ENCODE measurements at places on chromosomes 7 and 10.

DNA sequence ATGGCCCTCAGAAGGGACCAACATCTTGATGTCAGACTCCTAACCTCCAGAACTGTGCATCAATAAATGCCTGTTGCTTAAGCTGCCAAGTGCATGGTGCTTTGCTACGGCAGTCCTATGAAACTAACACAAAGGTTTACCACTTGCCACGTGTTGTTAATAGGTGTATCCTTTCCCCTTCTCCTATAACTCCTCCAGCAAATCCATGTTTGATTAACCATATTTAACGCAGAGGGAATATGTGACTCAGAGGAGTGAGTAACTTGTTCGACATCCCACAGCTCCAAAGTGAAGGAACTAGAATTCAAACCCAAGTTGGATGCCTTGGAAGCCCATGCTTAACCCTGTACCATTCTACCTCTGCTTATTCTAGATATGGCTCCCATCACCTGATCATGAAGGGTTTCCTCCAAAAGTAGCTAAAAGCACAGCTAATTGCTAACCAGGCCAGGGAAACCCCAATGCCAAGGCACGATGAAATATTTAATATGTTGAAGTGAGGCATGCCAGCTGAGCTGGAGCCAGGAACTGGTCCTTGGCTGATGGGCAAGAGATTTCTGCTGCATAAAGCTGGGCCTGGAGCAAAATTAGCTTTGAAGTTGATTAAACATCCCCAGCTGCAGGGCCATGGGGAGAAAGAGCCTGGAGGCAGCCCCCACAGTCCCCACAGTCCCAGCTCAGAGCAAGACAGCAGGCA lies 131.9 kb downstream of the C10orf90 start:
- no peak for DNase-seq

DNA sequence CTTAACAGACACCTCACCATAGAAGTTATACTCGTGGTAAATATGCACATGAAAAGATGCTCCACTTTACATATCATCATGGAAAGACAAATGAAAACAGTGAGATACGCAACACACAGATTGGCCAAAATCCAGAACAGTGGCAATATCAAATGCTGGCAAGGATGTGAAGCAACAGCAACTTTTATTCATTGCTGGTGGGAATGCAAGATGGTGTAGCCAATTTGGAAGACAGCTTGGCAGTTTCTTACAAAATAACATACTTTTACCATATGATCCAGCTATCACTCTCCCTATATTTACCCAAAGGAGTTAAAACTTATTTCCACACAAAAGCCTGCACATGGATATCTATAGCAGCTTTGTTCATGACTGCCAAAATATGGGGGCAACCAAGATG lies 46.4 kb downstream of the SGCE start:
- DNase-seq = no peak

DNA sequence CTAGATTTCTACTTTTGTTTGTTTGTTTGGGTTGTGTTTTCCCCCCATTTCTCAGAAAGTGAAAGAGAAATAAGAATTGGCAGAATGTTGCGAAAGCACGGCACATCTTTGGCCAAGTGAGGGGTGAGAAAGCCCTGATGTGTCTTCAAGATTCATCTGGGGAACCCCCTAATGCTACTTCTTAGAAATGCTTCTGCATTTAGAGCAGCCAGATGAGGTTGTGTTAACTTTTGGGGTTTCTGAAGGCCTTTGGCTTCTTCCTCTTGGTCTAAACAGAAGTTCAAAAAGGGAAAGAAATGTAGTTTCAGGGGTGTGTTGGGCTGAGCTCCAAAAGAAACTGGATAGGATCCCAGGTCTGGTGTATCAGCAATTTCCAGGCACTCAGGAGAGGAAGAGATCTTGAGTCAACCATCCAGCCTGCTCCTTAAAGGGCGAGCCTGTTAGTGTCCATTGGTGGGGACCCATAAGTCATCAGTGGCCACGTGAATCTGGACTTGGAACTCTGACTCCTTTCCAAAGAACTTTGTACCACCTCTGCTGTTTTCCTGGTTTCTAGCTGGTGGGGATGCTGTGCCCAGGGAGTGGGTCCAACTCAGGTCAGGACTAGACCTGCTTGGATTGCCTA lies 6.5 kb downstream of the DUSP5 start:
- no peak for DNase-seq

DNA sequence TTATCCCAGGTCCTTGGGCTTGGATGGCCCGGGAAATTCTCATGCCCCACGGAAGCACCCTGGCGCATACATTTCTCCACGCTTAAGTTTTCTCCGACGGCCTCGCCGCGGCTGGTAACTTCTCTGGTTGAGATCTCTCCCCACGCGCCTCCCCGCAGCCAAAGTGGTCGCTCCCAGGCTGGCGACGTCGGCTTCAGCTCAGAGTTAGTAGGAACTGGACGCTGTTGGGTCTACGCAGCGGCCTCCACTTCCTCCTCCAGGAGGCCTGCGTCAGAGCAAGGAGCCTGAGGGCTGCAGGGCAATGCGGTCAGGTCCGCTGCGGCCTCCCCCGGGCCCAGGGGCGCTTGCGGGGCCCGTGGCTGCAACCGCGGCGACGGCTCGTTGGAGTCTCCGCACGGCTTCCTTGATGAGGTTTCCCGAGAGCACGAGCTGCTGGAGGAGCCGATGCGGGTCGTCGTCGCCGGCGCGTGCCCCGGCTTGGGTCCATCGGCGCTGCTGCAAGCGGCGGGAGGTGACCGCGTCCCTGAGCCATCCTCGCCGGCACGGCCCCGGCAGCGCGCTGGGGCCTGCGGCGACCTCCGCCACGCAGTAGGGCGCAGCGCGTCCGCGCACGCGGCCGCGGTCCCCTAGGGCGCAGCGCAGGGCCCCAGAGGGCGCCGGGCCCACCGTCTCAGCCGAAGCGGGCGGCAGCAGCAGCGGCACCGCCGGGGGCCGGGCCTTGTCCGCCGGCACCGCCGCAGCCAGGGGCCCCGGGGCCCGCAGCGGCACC lies 744 bp downstream of the FRAT2 start:
- peak; percentile 87 for DNase-seq

DNA sequence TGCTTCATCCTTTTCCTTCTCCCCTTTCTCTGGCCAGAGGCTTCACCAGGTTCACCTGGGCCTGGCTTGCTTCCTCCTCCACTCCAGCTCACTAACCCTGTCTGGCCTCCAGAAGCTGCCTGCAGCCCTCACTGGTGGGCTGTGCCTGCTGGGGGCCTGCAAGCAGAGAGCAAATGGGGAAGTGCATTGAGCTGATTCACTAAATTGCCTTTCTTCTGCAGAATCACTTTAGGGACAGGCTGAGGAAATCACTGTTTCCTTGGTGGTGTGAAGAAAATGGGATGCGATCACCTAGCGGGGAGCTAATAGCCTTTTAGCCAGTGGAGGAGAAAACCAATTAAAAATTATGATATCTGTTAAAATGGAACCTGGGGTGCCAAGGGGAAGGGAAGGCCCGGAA lies 3.0 kb downstream of the RET start:
- DNase-seq = no peak

DNA sequence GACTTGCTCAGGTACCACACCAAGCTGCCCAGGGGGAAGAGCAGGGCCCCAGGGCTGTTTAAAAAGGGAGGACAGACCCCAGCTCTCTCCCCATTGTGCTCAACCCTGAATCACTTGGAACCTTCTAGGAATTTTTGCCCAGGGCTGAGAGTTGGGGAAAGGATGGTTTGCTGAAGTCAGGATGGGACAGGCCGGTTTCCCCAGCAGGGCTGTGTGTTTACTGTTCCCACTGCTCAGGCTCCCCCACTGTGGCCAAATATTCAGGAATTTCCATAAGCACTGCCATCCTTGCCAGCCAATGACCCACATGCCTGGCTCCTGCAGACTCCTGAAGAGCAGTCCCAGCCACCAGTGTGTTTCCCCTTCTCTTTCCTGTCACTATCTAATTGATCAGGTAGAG lies 120.7 kb downstream of the WDFY4 start:
- DNase-seq = no peak

DNA sequence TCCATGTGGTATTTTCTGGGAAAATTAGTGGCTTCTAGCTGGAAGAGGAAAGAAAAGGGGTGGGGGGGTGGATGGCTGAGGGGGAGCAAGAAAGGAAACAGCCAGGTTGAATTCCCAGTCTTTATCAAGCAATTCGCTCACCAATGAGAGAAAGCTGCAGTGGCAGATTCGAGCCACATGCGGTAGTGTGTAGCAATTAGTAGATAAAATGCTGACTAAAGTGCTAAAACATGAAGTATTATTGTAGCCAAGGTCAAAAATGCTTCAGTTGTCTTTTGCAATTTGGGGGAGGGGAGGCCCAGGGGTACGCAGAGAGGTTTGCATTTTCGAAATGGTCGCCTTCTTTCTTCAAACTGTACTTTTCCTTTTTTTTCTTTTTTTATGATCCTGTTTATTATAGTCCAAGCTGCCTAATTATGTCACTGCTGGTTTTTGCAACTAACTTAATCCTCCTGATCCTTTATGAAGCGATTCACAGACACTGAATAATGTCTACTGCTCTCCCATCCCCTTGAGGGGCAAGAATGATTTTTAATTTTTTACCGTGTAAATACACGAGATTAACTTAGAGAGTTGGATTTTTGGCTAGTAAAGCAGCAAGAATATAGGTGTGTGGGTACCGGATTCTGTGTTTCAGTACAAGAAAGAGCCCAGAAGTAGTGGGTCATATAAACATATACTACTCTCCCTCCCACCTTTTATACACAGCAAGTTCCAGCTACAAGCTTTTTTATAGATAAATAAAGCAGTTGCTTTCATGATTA lies 3.6 kb upstream of the ARID5B start:
- no peak for DNase-seq

DNA sequence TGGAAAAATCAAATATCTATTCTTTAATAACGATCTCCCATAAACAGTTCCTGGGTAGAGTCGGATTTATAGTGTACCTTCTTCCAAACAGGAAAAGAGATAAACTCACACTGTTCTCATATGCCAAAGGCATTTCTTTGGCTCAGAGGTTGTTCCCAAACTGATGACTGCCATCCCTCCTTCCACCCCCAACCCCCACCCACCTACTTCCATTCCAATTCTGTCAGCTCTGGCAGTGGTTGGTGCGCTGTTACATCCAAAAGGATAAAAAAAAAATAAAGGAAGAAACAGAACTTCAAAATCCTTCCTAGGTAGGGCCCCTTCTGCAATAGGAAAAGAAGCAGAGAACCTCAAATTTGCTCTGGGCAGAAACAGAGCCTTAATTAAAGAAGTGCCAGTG lies 104.7 kb downstream of the DGKI start:
- DNase-seq = no peak

- no peak for DNase-seq
Observed at GRCh38 chr10:43471935-43472720, 35.2 kb downstream of the ZNF487 start.

GRCh38 chr7:21023841-21024484 lies 237.3 kb upstream of the SP8 start:
- DNase-seq = no peak

GRCh38 chr7:4552985-4553384 lies 129.1 kb upstream of the FOXK1 start:
- no peak for DNase-seq

DNA sequence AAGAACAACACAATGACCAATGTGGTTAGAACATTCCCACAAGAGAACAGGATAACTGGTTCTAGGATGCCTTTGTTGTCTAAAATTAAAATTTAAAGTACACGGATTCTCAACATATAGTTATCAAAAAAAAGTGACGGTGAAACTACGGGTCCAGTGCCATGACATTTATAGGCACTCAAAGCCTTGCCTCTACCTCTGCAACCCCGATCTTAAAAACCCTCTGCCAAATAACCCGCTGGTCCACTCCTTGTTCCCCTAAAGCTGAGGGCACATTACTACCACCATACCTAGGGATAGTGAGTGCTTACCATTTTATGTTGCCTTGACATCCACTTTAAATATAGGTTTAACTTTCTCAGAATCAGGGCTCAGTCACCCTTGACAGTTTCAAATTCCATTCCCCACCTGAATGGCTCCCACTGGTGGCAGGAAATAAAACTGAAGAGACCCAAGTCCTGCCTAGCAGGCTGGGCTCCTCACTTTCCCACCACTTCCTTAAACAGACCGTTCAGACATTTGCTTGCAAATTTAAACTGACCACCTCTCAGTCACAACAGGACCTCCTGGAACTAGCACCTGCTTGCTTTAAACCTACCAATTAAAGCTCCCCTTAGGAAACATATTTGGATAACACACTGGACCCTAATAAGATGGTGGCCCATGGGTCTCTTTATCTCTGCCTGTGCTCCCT lies 169.9 kb upstream of the ASAH2 start:
- DNase-seq = no peak

GRCh38 chr7:124943472-124943871 lies 13.8 kb upstream of the POT1 start:
- DNase-seq = no peak

GRCh38 chr10:29804025-29804852 lies 169.5 kb upstream of the SVIL start:
- no peak for DNase-seq

DNA sequence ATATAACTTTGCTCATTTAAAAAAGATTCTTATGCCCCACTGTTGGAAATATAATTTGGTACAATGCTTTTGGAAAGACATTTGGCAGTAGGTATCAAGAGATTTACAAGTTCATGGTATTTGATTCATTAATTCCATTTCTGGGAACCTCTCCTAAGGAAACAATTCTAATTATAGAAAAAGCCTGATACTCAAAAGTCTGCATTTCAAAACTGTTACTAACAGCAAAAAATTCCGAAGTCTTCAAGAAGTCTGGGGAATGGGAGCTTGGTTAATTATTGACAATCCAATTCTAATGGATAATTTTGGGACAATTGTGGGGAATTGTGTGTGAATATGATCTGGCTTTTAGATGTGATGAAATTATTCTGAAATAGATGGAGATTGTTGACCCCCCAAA lies 59.6 kb downstream of the HDAC9 start:
- DNase-seq = no peak

DNA sequence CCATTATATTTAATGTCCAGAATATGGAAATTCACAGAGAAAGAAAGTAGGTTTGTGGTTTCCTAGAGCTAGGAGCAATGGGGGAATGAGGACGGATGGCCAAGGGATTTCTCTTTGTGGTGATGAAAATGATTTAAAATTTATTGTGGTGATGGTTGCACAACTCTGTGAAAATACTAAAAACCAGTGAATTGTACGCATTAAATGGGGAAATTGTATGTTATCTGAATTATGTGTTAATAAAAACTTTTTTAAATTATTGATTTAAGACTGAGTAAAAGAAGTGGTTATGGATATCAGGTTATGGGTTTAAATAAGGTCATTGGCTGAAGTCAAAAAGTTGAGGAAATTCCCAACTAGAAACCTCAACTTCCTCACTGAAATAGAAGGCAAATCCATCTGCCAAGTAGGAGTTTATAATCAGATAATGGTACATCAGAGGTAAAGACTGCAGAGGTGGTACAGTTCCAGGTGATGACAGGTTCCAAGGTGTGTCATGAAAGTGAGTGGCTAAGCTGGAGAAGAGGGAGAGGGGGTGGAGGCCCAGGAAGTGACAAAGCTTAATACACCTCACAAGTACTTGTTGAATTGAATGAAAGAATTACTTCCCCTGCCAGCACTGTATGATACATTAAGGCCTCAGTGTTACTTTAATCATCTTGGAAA lies 68.9 kb upstream of the CCDC71L start:
- DNase-seq = no peak

- DNase-seq = no peak
Observed at GRCh38 chr7:149381245-149381644, 79.6 kb downstream of the ZNF777 start.

- DNase-seq = peak; percentile 18
Observed at GRCh38 chr7:117673367-117673766, 193.5 kb downstream of the CFTR start.

GRCh38 chr7:34190299-34190698 lies 285.0 kb downstream of the BMPER start:
- DNase-seq = no peak
